ENCODE measurements at places on chromosomes 12 and 14. TPM values are rescaled to one million over a fixed set of nuclear protein-coding genes. Genes with fewer than 3 reads are reported as not detected.

GRCh38 chr14:69587389-69587788, 12.7 kb upstream of the CCDC177 start:
- H3K27me3 ChIP-seq = no peaks in the 10 kb centered on the region
- H3K36me3 ChIP-seq = no peaks in the 10 kb centered on the region
- H3K4me3 ChIP-seq = no peak overlapping the region

GRCh38 chr12:89252284-89252683, 100.0 kb downstream of the DUSP6 start:
- no peak overlapping the region for H3K27ac ChIP-seq
- peak; percentile 44 for DNase-seq
- no peaks in the 10 kb centered on the region for H3K27me3 ChIP-seq

DNA sequence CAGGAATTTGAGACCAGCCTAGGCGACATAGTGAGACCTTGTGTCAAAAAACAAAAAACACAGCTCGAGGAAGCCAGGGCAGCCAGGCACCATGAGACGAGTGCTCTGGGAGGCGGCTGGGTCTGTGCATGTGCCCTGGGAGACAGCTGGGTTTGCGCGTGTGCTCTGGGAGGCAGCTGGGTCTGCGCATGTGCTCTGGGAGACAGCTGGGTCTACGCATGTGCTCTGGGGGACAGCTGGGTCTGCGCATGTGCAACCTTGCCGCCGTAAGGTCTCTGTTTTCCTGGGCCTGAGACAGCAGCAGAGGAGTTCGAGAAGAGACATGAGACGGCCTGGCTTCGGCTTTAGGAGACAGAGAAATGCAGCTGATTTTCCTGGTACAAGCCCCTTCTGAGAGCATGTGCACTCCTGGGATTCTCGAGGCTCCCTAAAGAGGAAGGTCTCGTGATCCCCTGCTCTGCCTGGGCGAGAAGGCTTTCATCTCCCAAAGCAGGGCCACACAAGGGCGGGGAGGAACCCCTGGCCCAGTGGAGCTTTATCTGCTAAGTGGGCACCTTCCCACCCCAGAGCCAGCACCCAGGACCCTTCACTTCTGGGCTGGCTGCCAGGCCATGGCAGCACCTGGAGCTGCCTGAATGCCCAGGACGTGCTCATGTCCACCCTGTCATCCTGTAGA, 3.5 kb upstream of the BDKRB1 start:
- no peak overlapping the region for H3K4me3 ChIP-seq
- H3K36me3 ChIP-seq = no peaks in the 10 kb centered on the region
- DNase-seq = peak; percentile 57
- peaks cover 72% of the 10 kb centered on the region for H3K4me1 ChIP-seq

DNA sequence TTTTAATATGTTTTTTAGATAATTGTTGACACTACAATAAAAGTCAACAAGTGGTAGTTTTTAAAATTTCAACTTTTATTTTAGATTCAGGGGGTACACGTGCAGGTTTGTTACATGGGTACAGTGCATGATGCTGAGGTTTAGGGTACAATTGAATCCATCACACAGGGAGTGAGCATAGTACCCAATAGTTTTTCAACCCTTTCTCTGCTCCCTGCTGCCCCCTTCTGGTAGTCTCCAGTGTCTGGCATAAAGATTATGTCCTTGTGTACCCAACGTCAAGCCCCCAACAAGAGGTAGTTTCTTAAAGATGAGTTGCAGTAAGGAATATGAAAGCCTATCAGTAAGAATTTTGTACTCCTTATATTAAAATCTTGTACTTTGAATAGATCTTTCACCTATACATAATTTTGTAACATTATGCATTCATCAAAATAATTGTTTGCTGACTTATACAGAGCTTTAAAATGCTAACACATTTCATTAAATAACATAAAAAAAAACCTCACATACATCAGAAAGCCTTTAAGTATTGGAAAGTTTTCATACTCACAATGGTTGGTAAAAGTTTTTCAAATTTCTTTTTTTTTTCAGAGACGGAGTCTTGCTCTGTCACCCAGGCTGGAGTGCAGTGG, 5.4 kb upstream of the RALGAPA1 start:
- no peaks in the 10 kb centered on the region for H3K27me3 ChIP-seq
- H3K4me1 ChIP-seq = no peaks in the 10 kb centered on the region
- no peaks in the 10 kb centered on the region for H3K36me3 ChIP-seq
- peak; percentile 59 for DNase-seq
- H3K4me3 ChIP-seq = no peak overlapping the region

FLRT2 gene
- 94.1 TPM for total RNA-seq

DNA sequence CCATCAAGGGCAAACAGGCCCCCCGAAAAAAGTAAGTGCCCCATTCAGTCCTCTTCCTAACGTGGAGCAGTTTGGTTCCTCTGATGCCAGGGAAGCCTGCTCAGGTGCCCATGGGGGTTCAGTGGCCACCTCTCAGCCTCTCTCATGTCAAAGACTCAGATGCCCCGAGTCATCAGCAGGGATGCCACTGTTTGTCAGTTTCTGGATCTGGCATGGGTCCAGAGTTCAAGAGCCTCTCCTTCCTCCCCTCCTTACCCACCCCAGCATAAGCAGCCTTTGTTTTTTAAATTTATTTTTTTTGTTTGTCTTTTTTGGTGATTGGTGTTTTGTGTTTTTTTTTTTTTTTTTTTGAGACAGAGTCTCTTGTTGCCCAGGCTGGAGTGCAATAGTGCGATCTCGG, 11.3 kb downstream of the KMT5A start:
- DNase-seq = no peak
- H3K4me3 ChIP-seq = no peak overlapping the region
- no peak overlapping the region for H3K27ac ChIP-seq
- H3K27me3 ChIP-seq = no peaks in the 10 kb centered on the region
- H3K36me3 ChIP-seq = peaks cover 64% of the 10 kb centered on the region
- H3K4me1 ChIP-seq = peaks cover 52% of the 10 kb centered on the region

GRCh38 chr12:7075518-7075917, 15.0 kb downstream of the C1S start:
- no peaks in the 10 kb centered on the region for H3K36me3 ChIP-seq
- DNase-seq = no peak
- H3K27ac ChIP-seq = no peak overlapping the region
- no peaks in the 10 kb centered on the region for H3K27me3 ChIP-seq

GLIPR1L1 gene
- not detected for total RNA-seq

DNA sequence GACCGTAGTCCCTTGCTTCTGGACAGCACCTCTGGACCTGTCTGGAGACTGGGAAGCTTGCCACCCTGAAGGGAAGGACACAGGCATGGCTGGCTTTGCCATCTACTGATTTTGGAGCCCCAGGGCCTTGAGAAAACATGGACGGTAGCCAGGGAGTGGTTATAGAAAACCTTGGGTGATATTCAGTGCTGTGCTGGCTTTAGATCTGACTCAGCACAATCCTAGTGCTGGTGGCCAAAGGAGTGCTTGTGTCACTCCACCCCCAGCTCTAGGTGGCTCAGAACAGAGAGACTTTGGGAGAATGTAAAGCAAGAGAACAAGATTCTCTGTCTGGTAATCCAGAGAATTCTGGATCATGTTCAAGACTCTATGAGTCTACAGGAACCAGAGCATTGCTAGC, 214.5 kb upstream of the IGF1 start:
- no peak for DNase-seq
- H3K4me1 ChIP-seq = no peaks in the 10 kb centered on the region
- H3K27ac ChIP-seq = no peak overlapping the region
- H3K27me3 ChIP-seq = no peaks in the 10 kb centered on the region
- no peaks in the 10 kb centered on the region for H3K36me3 ChIP-seq

GRCh38 chr12:93589081-93589480, 16.6 kb downstream of the SOCS2 start:
- H3K4me1 ChIP-seq = peaks cover 21% of the 10 kb centered on the region
- peak overlapping the region; percentile 98 for H3K27ac ChIP-seq
- DNase-seq = no peak
- H3K36me3 ChIP-seq = no peaks in the 10 kb centered on the region

- H3K4me1 ChIP-seq = no peaks in the 10 kb centered on the region
- no peak for DNase-seq
- no peaks in the 10 kb centered on the region for H3K36me3 ChIP-seq
- H3K27ac ChIP-seq = no peak overlapping the region
- peaks cover 9% of the 10 kb centered on the region for H3K27me3 ChIP-seq
- H3K4me3 ChIP-seq = no peak overlapping the region
These were observed 21.0 kb downstream of the DIO3 start for GRCh38 chr14:101582294-101582693.

ACTR10 gene
- total RNA-seq = 69.9 TPM

DNA sequence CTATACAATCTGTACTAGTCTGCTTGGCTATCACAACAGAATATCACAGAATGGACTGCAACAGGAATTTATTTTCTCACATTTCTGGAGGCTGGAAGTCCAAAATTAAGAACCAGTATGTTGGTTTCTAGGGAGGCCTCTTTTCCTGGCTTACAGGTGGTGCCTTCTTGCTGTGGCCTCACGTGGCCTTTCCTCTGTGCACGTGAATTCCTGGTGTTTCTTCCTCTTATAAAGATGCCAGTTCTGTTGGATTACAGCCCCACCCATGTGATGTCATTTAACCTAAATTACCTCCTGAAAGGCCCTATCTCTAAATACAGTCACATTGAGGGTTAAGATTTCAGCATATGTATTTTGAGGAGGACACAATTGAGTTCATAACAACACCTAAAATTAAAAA, 32.1 kb upstream of the C2CD5 start:
- H3K36me3 ChIP-seq = no peaks in the 10 kb centered on the region
- H3K27me3 ChIP-seq = no peaks in the 10 kb centered on the region
- no peak for DNase-seq
- no peak overlapping the region for H3K27ac ChIP-seq
- H3K4me1 ChIP-seq = no peaks in the 10 kb centered on the region

DNA sequence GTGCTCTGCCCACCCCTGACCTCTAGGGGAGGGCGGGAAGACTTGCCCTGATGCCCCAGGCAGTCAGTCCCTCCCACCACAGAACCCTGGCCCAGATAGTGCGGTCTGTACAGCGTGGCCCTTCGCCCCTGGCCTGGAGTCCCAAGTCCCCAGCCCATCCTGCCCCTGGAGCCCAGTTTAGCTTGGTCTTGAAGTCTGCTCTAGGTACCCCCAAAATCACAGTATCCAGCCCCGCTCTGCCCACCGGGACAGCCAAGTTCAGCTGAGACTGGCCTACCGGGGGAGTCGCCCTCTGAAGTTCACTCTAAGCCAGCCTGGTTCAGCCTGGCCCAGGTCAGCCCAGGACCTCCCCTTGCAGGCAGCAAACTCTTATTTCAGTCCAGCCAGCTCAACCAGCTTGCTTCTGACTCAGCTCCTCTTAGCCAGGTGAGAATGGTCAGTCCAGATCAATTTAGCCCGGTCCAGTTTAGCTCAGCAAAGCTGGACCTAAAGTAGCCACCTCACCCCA, 75.9 kb downstream of the TMEM121 start:
- DNase-seq = no peak
- no peaks in the 10 kb centered on the region for H3K36me3 ChIP-seq
- H3K27me3 ChIP-seq = no peaks in the 10 kb centered on the region
- H3K4me1 ChIP-seq = no peaks in the 10 kb centered on the region
- no peak overlapping the region for H3K4me3 ChIP-seq

DNA sequence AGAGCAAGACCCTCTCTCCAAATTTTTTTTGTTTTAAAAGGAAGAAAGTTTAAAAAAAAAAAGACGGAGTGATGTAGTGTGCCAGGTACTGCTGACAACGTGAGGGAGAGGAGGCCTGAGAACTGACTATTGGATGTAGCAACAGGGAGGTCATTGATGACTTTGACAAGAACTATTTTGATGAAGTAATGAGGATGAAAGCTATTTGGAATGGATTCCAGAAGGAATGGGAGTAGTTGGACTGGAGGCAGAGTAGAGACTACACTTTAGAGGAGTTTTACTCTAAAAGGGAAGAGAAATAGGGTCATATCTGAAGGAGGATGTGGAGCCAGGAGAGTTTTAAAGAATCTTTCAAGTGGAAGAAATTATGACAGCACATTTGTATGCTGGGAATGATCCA, 27.8 kb upstream of the SLC38A2 start:
- peak overlapping the region; percentile 78 for H3K27ac ChIP-seq
- DNase-seq = peak; percentile 88

Measured in GM23248 (cell line).